ENCODE measurements at places on chromosomes 7 and 10.

DNA sequence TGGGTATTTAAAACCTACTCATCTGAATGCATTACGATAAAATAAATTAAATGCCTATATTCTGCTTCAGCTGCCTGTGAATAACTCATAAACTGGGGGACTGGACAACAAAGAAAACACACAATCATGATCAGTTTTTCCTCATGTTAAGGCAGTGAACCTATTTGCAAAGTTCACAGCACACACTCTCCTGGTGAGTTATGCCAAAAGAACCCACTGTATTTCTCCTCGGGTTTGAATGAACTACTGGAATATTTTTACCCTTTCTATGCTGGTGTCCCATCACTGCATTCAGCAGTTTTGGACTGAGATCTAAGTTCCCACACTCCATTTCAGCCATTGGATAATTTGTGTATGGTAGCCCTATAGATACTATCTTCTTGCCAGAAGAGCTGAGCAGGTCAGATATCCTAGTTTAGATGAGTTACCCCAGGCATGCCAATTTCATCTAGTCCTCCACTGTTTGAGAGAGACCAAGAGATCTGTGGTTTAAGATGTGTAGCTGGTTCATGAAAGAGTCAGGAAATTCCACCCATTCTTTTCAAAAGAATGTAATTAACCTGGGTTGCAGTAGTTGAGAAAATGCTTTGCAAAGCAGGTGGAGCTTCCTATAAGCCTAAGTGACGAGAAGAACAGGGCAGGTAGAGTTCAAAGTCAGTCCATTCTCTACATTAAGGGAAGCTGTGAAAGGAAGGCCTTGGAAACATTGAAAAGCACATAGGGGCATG, 101.7 kb downstream of the PLXDC2 start:
- DNase-seq, result no peak

DNA sequence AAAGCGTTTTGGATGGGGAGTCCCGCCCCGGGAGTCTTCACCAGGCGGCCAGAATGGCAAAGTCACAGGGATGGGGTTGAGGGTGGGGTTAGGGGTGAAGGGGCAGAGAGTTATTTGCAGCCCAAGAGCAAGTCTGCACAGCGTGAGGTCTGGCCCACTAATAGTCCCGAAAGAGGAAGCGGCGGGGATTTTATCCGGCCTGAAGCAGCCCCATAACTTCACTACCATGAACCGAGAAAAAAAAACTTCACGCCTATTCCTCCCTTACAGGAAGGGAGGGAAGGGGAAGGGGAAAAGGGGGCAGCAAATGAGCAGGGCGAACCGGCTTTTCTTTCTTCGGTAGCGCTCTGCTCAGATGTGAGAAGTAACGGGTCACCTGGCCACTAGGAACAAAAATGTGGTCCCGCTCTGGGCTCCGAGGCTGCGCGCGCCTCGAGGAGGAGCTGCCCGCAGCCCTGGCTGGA, 712 bp downstream of the ITPRIP start:
- peak; percentile 42 for DNase-seq

- DNase-seq, result no peak
Observed at GRCh38 chr10:18087355-18087754, 52.9 kb upstream of the CACNB2 start.

DNA sequence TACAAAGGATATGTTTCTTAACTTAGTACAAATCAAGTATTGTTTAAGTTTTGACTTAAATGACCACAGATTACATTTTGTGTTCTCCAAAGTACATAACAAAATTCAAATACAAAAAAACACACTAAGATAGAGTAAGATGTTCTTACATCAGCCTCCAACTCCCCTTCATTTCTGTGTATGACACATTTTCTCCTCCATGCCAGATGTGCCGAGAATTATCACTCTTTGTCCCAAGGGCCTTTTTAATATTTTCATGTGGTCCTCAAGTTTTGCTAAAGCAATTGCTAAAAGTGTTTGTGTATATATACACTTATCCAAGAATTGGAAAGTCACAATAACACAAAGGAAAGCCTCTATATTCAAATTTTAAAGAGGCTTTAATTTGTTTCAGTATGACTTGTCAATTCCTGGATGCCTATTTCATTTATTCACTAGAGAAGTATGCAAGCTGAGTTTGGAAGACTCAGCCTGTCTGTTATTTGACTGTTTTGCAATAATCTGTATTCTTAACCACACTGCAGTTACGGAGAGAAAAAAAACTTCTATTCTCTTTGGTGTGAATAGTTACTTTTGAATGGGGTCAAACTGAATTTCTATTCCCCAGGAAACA, 586.4 kb upstream of the SEMA3D start:
- DNase-seq, result no peak

DNA sequence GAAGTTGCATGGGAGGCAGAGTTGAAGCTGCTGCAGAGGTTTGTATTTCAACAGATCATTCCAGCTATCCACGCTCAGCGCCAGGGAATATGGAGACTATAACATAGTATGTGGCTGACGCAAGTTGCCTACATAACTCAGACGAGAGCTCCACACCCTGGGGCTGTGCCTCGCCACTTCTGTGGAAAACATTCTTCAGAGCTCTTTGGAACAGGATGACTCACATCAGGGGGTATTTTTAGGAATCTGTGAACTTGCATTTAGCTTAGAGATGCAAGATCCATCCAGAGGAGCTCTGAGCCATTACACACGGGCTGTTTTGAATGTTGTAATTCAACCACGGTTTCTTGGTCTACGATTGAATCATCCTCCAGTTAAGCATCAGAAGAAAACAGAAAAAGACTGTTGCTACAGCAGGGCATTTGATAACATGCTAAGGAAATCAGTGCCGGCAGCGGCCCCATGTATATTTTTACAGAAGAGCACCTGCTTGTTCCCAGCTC, 481.5 kb upstream of the AKR1E2 start:
- DNase-seq, result no peak

- no peak for DNase-seq
Observed at GRCh38 chr7:73978661-73979563, 49.1 kb upstream of the ELN start.

GRCh38 chr7:19572566-19572965, 136.3 kb downstream of the POLR1F start:
- DNase-seq, result no peak

Measured in CD4-positive, alpha-beta T cell treated with Interleukin-17A for 1 hour (primary cell).